ENCODE measurements at places on chromosomes 1 and 21.

DNA sequence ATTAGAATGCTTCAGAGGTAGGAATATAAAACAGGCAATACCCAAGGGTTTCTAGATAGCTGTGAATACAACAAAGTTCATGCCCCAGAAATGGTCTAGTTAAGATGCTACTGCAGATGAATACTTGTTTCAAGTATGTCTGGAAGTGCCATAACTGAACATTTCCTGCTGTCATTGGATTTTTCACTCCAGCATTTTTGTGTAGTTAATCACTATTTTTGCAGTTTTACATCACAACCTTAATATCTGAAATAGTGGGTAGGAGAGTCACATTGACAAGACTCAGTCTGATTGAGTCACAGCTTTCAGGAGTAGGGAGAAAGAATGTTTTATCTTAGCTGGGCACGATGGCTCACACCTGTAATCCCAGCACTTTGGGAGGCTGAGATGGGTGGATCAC lies 126.4 kb upstream of the C1orf21 start:
- no peak for DNase-seq

DNA sequence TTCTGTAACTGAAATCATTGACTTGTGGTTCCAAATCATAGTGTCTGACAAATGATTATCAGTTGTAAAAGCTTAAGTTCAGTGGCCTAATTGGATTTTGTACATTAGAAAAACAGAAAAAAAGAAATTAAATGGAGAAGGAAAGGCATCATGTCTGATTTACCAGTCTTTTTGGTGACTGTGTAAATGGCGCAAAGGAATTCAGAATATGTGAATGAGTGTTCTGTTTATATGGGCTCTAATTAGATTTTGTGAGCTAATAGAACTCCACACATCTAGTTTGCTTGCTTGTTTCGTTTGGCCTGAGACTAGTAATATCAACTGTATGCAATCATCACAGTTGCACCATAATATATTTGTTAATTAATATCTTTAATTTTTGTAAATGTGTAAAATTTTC lies 151.7 kb downstream of the PLA2G4A start:
- DNase-seq: no peak

DNA sequence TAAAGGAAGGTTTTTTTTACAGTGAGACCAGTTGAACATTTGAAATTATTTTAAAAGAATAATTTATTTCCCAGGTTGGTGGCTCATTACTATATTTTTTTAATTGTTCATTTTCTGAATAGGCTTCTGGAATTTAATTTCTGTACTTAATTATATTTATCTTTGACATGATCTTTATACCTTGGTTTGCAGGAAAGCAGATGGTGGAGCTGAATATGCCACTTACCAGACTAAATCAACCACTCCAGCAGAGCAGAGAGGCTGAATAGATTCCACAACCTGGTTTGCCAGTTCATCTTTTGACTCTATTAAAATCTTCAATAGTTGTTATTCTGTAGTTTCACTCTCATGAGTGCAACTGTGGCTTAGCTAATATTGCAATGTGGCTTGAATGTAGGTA lies 41.5 kb downstream of the CD46 start:
- no peak for DNase-seq

GRCh38 chr1:166511761-166512160 lies 327.5 kb upstream of the POGK start:
- DNase-seq: no peak

DNA sequence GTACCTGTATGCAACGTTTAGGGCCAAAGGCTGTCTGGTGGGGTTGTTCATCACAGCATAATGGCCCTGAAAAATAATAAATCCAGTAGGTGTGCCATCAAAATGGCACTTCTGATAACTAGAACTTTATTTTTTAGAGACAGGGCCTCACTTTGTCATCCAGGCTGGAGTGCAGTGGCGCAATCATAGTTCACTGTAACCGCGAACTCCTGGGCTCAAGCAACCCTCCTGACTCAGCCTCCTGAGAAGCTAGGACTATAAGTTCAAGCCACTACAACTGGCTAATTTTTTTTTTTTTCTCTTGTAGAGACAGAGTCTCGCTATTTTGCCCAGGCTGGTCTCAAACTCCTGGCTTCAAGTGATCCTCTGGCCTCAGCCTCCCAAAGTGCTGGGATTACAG lies 4.7 kb downstream of the SNAPIN start:
- no peak for DNase-seq

- DNase-seq: no peak
Measured at GRCh38 chr1:165436994-165437393, 7.9 kb downstream of the RXRG start.

- DNase-seq: no peak
Measured at GRCh38 chr1:117843791-117844190, 85.6 kb downstream of the GDAP2 start.

DNA sequence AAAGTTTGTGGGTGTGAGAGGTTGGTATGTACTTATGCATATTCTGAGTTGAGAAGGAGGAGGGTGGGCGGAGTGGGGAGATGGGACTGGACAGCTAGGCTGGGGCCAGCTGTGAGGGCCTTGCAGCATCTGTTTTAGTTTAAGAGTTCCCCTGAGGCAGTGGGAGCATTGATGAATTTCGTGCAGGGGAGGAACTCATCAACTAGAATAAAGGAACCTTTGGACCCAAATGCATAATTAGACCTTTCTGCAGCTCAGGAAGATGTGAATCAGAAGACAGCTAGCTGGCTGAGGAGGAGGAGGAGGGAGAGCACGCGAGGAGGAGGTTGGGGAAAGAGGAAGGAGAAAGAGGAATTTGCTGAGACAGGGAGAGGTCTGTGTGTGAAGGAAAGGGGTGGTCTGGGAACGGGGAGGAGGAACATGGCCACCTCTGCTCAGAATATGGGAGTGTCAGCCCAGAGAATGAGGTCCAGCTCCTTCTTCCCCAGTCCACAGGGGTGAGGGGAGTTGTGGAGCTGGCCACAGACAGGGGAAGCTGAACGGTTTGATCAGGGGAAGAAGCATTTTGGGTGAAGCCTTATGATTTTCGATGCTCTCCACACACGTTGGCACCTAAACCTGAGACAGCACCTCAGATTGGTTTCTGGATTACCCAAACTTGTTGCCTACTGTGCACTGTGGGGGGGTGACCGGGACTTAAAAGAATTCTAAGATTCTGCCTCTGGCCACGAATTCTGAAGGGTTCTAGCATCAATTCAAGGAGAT lies 27.7 kb downstream of the MYOG start:
- DNase-seq: no peak

DNA sequence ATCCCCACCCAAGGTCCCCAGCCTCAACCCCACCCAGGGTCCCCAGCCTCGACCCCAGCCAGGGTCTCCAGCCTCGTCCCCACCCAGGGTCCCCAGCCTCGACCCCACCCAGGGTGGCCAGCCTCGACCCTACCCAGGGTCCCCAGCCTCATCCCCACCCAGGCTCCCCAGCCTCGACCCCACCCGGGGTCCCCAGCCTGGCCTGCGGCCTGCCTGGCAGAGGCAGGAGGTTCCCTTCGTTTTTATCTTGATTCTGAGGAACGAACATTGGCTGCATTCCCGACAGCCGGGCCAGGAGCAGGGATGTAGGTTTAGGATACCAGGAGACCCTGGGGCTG lies 3.4 kb upstream of the PDE9A start:
- no peak for DNase-seq

DNA sequence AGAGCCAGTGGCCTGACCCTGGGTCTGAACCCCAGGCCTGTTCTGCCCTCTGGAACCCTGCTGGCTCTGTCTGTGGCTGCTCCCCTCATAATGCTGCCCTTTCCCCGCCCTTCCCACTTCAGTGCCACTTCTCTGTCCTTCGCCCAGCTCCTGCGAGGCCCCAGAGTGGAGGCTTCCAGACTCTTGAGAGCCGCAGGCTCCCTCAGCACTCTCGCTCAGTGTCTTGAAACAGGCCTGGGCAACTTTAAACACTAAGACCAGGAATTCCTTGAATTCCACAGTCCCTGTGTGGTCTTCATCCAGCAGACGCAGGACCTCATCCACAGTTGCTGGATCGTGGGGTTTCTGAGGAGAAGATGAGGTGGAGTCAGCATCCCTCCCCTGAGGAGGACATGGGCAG lies 3.5 kb downstream of the CRNN start:
- DNase-seq: no peak

DNA sequence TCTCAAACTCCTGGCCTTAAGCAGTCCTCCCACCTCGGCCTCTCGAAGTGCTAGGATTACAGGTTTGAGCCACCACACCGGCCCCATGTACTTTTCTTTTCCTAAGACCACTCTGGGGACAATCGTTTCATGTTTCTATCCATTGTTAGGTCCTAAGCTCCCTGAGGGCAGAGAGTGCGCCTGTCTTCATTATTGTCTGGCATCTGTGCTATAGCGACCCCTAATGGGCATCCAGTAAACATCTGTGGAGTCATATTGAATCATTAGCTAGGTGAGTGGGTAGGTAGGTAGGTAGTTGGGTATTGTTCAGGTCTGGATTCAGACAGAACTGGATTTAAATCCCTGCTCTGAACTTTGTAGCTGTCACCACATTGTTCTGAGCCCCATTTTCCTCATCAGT lies 66.1 kb downstream of the TMEM53 start:
- DNase-seq: no peak

- no peak for DNase-seq
Measured at GRCh38 chr1:17755120-17755519, at the start of gene ACTL8. TSS of gene ACTL8 (plus strand) at chr1:17755333. CDS start at chr1:17823009, 67,676 bp downstream.

Measured in GM18507 (cell line).